Regular cardiac myocyte (primary cell): ENCODE measurements at places on chromosomes 2 and 18. TPM values are rescaled to one million over a fixed set of nuclear protein-coding genes. Genes with fewer than 3 reads are reported as not detected.

The EML4 gene
- total RNA-seq, result 55.8 and 56.4 TPM in 2 replicates

The STEAP3 gene
- total RNA-seq, result 7.6 and 31.4 TPM in 2 replicates

The HOXD9 gene
- total RNA-seq, result under 0.01 TPM in 1 of 2 replicates, not detected in the other

The SCN7A gene
- under 0.01 and 0.19 TPM in 2 replicates for total RNA-seq

The C2orf69 gene
- total RNA-seq, result 14.4 and 17.3 TPM in 2 replicates

The ATP6V1B1 gene
- 0.38 and 1.7 TPM in 2 replicates for total RNA-seq

The CTAGE1 gene
- 0.28 TPM in 1 of 2 replicates, not detected in the other for total RNA-seq

The ZNF396 gene
- total RNA-seq, result 1.3 and 2.0 TPM in 2 replicates

The NFATC1 gene
- 1.1 and 2.3 TPM in 2 replicates for total RNA-seq

The LRATD1 gene
- total RNA-seq, result under 0.01 TPM in 2 replicates
